GM12892 (cell line): ENCODE measurements at places on chromosomes 1 and 21.
A peak's percentile ranks its signal among the peaks of the same experiment; 100 is the strongest.

DNA sequence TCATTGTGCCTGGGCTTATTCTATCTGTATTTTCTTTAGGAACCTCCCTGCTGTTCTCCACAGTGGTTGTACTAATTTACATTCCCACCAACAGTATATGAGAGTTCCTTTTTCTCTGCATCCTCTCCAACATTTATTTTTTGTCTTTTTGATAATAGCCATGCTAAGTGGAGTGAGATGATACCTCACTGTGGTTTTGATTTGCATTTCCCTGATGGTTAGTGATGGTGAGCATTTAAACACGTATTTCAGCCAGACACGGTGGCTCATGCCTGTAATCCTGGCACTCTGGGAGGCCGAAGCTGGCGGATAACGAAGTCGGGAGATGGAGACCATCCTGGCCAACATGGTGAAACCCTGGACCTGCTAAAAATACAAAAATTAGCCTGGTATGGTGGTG is 57.9 kb downstream of the SLAMF6 start:
- no peak for DNase-seq

DNA sequence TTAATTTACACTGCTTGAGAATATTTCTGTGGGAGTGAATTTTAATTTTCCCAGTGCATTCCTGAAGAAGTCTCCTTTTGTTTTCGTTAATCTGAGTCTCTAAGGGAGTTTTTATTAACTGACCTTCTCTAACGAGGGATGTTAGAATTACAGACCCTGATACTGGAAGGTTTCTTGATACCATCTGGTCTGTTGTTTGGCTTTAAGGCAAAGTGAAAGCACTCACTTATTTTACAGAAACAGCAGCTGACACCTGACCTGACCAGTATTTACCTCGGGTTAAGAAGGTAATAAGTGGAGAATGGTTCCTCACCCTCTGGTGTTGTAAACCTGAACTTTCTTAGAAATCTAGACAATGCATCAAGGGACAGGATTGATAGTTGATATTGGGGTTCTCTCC is 12.4 kb downstream of the CDC14A start:
- no peak for DNase-seq

- no peak for DNase-seq
These were observed 2.2 kb downstream of the NUAK2 start for GRCh38 chr1:205319081-205320018.

DNA sequence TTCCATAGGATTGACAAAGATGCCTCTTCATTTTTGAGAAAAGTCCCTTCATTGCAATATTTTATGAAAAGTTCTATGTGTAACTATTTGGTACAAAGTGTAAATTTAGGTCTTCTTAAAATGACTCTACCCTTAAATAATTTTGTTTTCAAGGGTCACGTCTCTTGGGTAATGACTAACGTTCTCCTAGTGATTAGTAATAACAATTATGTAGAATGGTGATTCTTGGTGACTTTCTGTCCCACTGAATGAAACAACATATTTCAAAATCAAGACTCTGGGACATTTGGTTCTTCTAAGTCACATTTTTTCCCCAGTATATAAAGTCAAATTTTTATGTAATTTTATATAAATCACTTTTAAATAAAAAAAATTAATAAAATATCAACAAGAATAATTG is 277.5 kb upstream of the ADAMTS5 start:
- DNase-seq: no peak

- DNase-seq: no peak
These were observed 965.7 kb downstream of the NCAM2 start for GRCh38 chr21:21963911-21964310.

DNA sequence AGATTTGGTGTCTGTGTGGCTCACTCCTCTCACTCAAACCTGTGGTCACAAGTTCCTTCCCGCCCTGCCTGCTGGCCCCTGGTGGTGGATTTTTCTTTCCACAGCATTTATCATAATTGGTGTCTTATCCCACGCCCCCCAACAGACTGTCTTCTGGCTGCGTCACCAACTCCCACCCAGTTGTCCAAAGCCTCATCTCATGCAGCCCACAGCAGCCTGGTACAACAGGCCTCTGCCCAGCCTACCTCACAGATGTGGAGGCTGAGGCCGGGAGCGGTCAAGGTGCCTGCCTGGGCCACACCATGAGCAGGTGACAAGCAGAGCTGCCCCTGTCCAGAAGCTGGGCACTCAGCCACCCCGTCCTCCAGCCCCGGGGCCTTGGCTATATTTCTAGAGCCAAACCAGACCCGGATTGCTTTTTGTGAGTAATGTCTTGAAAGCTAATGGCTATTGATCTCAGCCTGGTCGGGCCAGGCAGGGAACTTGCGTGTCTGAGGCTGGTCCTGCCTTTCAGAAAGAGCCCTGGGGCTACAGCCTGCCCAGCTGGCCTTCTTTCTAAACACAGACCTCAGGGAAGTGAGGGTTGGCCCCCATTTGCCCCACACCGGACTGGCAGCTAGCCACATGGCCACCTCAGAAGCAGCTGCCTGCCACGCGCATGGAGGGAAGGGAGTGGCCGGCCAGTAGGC is 2.6 kb downstream of the KCNAB2 start:
- DNase-seq: no peak

DNA sequence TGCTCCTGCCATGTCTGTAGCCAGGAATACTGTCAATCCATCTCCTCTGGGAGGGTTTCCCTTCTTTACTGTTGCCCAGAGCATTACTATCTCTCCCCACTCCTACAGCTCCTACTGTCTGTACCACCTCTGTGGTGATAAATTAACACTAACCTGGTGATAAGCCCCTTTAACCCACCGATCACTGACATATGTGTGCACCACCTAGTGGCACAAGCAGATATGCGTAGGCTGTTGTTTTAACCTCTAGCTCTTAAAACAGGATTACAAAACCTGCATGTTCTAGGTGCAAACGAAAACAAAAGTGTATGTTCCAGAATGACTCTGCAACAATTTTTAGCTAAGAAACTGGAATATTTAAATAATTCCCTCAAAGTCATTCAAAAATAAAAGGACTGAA is 93.9 kb upstream of the BEND5 start:
- DNase-seq: no peak

DNA sequence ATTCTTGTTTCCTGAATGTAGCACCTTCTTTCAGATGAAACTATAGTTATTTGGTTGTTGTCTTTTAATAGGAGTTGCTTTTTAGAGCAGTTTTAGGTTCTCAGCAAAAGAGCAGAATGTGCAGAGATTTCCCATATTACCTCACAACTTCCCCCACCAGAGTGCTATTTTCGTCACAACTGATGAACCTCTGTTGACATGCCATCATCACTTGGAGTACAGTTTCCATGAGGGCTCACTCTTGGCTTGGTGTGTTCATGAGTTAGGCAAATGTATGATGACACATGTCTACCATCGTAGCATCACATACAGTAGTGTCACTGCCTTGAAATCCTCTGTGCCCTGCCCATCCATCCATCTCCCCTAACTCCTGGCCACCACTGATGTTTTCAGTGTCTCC is 3.7 kb downstream of the IBA57 start:
- no peak for DNase-seq

- DNase-seq: no peak
These were observed 8.8 kb upstream of the FAM20B start for GRCh38 chr1:179016706-179017382.

- no peak for DNase-seq
These were observed 98.9 kb downstream of the DHRS3 start for GRCh38 chr1:12518931-12519692.

- no peak for DNase-seq
These were observed 31.4 kb upstream of the PKP1 start for GRCh38 chr1:201251851-201252430.

DNA sequence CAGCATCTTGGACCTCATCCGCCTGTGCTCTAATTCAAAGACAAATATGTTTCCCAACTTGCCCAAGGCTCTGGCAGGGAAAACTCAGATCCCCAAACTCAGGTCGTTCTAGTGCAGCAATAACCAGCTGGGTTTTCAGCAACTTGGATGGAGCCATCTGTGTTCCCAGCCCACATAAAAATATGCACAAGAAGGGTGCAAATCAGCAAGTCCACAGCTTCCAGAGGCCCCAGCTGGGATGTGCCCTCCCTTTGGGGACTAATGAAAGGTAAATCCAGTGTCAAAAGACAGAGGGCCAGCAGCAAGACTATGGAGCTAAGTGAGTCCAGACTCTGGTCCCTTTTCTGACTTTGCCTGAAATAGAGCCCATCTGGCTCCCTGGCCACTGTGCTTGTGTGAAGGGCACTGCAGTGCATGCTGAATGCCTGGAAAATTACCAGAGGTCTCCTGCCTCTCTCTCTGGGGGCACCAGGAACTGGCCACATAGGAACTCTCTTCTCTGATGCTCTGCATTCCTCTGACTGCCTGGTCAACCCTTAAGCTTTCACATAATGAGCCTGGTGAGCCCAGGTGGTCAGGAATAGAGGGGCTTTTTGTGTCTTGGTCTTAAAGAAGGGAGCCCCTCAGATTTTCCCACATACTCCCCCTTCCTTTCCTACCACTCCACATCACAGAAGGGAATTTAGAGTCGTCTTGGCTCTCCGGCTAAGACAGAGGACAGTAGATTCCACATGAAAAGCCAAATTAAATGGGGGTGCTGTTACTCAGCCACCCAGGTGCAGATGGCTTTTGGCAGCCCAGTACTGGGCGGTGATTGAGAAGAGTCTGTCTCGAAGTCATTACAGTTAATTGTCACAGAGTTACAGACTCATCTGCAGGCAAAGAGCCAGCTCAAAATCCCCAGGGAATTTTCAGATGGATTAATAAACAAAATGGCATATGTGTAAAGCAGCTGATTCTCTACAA is 88.1 kb upstream of the C1orf21 start:
- DNase-seq: no peak

- no peak for DNase-seq
These were observed 307.4 kb downstream of the DISC1 start for GRCh38 chr1:231933711-231934626.

GRCh38 chr21:34526618-34527290 is 14.7 kb upstream of the KCNE1 start:
- no peak for DNase-seq

- no peak for DNase-seq
These were observed 11.8 kb upstream of the XCL2 start for GRCh38 chr1:168555508-168556046.

GRCh38 chr1:59446257-59446901 is 149.5 kb downstream of the FGGY start:
- DNase-seq: no peak

DNA sequence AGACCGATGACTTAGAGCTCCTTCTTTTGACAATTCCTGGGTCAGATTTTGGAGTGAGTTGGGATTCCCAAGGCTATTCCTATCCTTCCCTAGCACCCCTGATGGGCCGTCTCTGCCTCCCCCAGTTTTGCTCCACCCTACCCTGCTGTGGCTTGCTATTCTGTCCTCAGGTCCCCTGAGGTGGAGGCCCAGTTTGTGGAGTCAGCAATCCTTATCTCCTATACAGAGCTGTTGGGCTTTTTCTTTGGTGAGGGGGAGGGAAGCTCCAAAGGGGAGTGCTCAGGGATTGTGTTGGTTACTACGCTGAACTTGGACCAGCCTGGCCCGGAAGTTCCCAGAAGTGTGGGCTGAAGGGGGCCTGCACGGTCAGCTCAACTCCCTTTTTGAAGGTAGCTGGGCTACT is 7.6 kb downstream of the SESN2 start:
- DNase-seq: no peak

DNA sequence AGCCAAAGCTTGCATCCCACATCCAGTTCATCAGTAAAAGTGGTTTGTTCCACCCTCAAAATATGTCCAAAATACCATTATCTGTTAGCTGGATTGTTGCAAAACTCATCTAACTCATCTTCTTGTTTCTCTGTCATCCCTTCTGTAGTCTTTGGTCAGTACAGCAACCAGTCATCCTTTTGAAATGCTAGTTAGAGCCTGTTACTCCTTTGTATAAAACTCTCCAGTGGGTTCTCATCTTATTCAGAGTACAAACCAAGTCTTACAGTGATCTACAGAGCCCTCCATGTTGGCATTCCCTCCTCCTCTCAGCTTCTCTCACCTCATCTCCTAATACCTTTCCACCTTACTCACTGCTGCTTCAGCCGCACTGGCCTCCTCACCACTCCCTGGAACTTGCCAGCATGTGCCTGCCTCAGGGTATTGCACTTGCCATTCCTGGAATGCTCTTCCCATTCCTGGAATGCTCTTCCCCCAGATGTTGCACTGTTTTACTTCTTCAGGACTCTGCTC is 70.6 kb downstream of the LAMC1 start:
- no peak for DNase-seq

GRCh38 chr1:205344066-205344928 is 12.4 kb downstream of the KLHDC8A start:
- no peak for DNase-seq

DNA sequence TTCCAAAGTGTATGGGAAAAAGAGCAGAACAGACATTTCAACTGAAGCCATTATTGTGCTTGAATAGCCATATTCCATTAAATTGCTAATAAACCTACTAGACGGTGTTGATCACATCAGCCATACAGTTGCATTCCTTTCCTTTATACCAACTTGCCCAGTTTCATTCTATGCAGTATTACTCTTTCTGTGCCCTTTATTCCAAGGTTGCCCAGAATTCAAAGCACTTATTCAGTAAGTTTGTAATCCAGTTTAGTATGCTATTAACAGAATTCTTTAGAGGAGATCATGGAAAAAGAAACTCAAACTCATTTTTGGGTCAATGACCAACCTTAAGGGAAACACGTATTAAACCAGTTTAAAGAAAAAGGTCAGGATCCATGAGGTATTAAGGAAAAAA is 89.5 kb downstream of the DDAH1 start:
- DNase-seq: no peak

- DNase-seq: no peak
These were observed 8.9 kb downstream of the MAPKAPK2 start for GRCh38 chr1:206693592-206693991.

GRCh38 chr1:36156329-36157114 is 562 bp downstream of the MAP7D1 start:
- peak; percentile 61 for DNase-seq

GRCh38 chr1:114388432-114389003 is 122.5 kb downstream of the TRIM33 start:
- no peak for DNase-seq

DNA sequence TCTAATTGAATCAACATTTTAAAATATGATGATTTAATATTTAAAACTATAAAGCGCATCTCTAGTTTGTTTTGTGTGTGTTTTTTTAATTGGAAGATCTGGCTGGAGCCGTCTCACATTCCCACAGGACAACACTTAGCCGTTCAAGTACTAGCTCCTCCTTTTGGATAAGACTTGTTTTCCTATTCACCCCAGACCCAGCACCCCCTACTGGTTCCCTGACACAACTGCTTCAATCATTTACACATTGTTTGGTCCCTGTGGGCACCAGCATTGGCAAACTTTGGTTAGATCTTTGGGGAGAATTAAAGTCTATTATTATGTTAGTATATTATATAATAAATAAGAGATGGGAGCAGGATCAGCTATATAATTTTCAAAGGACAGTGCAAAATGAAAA is 34.5 kb downstream of the TYW3 start:
- no peak for DNase-seq

DNA sequence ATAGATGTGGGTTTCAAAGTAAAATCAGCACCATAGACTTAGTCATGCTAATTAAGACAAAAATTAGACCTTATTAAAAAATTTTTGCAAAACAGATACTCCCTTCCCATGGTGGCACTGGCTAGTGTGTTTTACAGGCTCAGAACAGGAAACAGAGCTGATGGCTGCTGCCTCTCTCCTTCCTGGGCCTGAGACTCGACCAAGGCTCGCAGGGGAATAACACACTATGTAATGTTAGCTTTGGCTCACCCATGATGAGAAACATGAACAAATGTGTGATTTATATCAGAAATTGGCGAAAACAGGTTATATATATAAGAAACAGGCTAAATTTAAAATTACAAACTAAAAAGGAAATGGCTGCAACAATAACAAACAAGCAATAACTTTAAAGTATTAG is 50.7 kb downstream of the ERG start:
- DNase-seq: no peak
